Smooth muscle cell of the brain vasculature (primary cell): ENCODE measurements at places on chromosomes 12 and 14.
A peak's percentile ranks its signal among the peaks of the same experiment; 100 is the strongest.

- no peak for DNase-seq
Observed at GRCh38 chr12:41930866-41931437, 213.7 kb downstream of the GXYLT1 start.

DNA sequence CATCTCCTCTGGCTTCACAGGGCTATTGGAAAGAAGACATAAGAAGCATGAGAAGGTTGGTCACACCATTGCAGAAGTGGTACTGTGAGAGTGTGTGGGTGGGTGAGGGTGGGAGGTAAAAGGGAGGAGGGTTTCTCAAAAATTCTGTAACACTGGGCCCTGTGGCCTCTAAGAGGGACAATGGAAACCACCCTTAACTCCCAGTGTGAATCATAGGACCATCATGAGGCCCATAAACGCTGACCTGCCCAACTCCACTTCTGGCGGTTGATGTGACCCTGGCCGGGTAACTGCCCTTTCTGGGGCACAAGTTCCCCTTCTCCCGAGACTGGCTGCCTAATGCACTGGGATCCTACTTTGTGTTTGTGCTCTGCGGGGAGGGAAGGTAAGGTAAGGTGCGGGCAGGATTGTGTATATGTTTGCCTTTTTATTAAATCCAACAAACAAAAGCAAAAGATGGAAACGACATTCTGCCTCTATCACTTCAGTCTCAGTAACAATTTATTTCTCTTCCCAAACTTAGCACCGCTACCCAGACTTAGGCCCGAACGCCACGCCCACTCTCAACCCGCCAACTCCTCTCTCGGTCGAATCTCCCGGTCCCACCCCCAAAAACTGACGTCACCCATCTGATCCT is 551 bp downstream of the METTL1 start:
- DNase-seq: peak; percentile 69

DNA sequence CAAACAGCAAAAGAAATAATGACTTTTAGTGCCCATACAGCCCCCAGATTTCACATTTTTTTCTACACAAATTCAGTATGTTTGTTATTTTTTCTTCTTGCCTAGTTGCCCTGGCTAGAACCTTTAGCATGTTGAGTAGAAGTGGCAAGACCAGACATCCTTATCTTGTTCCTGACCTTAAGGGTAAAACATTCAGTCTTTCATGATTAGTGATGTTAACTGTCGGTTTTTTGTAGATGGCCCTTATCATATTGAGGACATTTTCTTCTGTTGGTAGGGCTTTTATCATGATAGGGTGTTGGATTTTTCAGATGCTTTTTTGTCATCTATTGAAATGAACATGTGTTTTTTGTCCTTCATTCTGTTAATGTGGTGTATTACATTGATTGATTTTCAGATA is 17.1 kb downstream of the IRAK3 start:
- no peak for DNase-seq

GRCh38 chr14:94028450-94028826 is 2.3 kb downstream of the OTUB2 start:
- no peak for DNase-seq

- no peak for DNase-seq
Observed at GRCh38 chr12:120767071-120768024, 41.7 kb downstream of the ACADS start.

GRCh38 chr12:110335481-110336045 is 54.5 kb downstream of the ATP2A2 start:
- DNase-seq: no peak

DNA sequence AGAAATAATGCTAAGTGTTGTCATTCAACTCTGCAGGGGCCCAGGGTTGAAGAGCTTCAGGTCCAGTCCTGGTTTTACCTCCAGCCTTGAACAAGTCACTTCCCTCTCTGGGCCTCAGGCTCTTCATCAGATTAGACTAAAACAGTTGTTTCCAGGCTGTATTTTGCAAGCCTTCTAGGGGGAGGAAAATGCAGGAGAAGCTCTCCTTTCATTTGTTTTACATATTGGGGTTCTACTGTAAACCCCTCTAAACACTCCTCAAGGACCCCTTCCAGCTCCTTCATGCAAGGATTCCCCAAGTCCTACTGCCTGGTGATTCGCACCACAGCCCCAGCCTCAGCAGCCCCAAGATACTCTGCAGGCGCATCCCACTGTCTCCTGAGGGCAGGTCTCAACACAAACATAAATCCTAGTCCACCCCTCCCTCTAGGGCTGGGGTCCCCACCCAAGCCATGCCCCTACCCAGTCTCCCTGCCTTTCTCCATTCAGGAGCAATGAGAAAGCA is 2.7 kb downstream of the SDR9C7 start:
- DNase-seq: no peak

DNA sequence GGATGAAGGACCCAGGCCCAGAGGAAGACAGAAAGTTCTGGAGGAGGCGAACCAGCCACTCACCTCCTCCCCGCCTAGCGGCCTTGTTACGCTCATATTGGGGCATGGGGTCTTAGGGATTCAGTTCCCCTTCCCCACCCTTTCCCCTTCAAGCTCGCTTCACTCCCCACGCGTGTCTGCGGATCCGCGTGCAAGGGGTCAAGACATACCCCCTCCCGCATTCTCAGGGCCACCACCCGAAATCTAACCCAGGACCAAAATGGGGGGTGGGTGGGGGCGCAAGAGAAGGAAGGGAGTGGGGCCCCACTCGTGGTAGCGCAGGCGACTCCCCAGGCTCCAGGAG is 584 bp upstream of the RFX4 start:
- no peak for DNase-seq

GRCh38 chr12:119322301-119322723 is 12.2 kb upstream of the CCDC60 start:
- DNase-seq: no peak

DNA sequence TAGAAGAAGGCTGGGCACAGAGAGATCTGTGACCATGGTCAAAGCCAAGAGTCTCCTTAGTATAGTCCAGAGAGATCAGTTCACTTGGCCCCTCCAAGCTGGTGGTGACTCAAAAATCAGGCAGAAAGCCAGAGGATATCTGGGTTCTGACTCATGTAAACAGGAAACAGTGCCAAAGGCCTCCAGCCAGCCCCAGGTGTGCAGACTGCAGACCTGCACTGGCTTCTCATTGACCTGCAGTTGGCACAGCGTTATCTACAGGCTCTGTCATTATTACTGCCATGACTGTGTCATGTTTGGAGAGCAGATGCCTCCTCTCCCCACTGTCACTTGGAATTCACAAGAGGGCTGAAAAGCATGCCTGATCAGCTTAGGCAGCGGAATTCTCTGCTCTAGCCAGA is 295.7 kb upstream of the PRKD1 start:
- DNase-seq: peak; percentile 59

DNA sequence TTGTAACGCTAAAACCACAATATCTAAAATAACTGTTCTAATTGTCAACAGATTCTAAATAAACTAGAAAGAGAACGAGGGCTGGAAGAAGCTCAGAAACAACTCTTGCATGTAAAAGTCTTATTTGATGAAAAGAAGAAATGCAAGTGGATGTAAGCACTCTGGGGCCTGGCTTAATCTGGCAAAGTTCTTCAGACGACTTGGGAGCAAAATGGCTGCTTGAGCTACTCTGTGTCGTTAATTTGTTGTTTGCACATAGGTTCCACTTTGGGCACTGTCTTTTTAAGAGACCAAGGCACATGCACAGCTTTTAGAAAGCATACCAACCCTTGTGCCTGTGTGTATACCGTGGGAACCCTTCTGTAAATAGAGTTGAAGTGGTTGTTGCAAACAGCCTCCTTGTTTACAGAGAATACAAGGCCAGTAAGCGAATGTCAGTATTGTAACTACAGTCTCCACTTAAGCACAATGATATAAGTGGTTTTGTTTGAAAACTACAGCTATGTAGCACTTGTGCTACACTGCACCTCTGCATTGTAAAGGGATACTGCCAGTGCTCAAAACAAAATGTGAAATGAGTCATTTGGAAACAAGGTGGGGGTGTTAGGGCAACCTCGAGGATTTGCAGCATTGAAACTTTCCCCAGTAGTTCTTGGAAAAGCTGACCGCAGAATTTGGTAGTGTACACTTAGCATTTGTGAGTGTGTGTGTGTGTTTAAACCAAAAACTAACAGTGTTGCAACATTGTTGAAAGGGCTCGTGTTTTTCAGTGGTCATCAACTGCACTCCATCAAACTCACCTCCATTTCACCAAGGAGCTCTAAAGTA is 154.3 kb downstream of the CEP83 start:
- no peak for DNase-seq

- DNase-seq: no peak
Observed at GRCh38 chr12:51358496-51358895, 12.0 kb upstream of the CELA1 start.

DNA sequence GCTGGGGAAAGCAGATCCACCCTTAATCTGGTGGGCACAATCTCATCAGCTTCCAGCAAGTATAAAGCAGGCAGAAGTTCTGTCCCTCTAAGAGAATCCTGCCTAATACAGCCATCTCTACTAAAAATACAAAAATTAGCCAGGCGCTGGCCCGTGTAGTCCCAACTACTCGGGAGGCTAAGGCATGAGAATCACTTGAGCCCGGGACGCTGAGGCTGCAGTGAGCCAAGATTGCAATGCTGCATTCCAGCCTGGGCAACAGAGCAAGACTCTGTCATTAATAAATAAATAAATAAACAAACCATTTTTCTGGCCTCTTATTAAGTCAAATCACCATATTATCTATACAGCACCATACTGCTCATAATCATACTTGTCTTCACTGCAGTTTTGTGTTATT is 111.2 kb downstream of the MED13L start:
- DNase-seq: no peak

- DNase-seq: no peak
Observed at GRCh38 chr14:100091386-100091785, 26.2 kb downstream of the EVL start.

DNA sequence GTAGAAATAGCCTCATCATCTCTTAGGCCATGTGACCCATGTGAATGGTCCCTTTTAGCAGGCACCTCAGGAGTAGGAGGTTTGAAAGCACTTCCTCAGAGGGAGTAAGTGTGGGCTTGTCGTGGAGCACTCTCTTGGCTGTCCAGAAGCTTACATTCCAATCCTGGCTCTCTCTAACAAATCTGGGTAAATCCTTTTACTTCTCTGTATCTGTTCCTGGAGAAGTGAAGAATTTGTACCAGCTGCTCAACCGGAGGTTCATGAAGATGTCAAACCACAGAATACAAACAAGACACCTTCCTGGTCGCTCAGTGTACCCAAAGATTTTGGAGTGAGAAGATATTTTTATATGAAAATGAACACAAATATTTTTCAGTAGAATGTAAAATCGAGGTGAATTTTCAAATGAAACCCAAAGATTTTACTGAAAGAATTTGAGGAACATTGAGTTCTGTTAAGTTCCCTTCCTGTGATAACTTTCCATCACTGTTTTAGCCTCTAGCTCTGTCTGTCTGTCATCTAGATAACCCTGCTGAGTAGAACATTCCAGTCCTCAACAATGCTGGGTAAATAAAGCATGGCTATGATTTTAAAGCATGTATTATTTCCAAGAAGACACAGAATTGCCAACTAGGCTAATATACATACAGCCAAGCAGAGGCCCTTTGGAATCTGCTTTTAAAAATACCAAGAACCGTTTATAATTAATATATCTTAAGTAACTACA is 263.9 kb upstream of the RGS6 start:
- DNase-seq: no peak

DNA sequence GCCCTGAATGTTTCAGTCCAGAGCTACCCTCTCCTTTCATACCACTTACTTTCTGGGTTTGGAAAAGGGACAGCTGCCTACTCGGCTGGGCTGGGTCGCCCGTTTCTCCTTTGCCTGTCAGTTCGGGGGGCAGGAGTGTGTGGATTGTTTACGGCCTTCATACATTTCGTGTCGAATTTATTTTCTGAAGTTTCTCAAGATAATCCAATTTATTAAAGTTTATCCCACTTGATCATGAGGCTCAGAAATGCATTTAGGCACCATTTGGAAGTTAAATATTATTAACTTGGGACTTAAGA is 608 bp downstream of the ZNF410 start:
- DNase-seq: no peak

GRCh38 chr12:26689281-26689841 is 143.6 kb downstream of the ITPR2 start:
- DNase-seq: no peak

DNA sequence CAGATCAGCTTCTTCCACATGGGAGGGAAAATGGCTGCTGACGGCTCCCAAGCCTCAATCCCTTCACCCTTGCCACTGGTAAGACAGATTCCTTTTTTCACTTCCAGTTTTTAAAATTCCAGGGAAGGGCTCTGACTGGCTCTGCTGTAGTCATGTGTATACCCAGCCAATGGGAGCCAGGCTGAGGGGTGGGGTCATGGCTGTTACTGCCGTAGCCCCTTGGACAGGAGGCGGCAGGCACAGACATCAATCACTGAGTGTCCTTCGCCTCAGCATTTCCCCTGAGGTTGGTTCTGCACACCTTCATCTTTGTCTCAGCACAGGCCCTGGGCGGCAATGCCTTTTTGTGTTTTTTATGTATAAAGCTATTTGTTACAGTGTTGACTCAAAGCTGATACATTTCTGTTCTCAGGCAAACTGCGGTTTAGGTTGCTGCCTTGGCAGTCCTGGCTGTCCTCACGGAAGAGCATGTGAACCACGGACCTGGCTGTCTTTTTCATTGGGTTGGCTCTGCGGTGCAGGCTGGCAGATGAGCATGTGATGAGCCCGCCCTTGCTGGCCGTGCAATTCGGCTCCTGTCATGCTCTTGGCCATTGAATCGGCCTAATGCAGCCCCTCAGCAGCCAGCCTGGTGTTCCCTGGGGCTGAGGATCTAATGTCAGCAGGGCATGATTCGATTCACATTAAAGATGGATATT is 74.3 kb downstream of the PPM1A start:
- DNase-seq: no peak

GRCh38 chr14:61558271-61558670 is 137.0 kb upstream of the HIF1A start:
- peak; percentile 99 for DNase-seq

DNA sequence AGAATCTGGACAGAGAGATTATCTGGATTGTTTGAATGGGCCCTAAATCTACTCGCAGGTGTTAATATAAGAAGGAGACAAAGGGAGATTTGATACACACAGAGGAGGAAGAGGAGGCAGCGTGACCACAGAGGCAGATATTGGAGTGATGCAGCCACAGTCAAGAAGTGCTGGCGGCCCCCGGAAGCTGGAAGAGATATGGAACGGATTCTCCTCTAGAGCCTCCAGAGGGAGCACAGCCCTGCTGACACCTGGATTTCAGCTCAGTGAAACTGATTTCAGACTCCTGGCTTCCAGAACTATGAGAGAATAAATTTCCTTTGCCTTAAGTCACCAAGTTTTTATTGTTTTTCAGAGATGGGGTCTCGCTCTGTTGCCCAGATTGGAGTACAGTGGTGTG is 9.2 kb upstream of the TC2N start:
- DNase-seq: no peak

- DNase-seq: no peak
Observed at GRCh38 chr14:91159906-91160305, 46.0 kb downstream of the DGLUCY start.

GRCh38 chr12:42652048-42652447 is 62.5 kb upstream of the PRICKLE1 start:
- DNase-seq: no peak

- DNase-seq: no peak
Observed at GRCh38 chr12:74418573-74418972, 119.1 kb upstream of the ATXN7L3B start.
